ENCODE measurements at places on chromosomes 11 and 22.

DNA sequence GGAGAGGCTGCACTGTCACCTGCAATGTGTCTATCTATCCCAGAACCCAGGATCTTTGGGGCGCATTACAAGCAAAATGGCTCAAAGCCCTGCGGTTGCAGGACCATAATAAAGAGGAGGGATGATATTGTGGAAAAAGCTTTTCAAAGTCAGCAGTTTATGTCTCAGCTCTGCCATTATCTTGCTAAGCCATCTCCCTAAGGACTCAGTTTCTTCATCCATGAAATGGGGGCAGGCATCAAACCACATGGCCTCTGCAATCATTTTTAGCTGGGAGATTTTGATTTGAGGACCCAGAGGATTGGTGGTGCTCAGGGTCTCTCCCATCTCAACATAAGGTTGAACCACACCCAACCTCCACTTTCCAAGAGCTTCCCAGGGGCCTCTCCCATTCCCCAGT lies 513.8 kb downstream of the MIAT start:
- no peak for DNase-seq

DNA sequence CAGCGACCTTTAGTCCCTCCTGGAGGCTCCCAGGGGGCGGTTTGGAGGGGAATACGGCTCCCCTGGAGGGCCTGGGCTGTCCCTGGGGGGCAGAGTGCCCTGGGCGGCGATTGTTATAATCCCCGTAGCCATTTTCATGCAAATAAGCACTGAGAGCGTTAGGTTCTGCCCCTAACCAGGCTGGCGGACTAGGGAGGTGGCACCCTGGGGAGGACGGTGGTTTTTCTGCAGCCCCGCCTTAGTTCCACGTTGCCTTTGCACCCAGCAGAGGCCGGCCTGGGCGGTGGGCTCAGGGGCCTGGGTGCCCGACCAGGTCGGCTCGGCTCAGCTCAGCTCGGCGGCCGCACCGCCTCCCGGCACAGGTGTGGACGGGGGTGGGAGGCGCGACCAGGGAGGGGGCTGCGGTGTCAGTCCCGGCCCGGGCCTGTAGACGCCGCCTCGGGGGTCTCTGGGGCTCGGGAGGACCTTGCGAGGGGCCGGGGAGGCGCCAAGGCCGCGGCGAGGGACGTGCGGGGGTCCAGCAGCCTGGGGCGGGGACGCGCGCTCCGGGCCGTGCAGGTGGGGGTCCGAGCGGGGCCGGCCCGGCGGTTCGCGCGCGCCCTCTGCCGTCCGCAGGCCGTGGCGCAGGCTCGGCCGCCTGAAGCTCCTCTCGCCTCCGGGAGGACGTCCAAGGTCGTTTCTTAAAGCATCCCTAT lies 2.3 kb upstream of the DUSP8 start:
- DNase-seq, result peak; percentile 73

DNA sequence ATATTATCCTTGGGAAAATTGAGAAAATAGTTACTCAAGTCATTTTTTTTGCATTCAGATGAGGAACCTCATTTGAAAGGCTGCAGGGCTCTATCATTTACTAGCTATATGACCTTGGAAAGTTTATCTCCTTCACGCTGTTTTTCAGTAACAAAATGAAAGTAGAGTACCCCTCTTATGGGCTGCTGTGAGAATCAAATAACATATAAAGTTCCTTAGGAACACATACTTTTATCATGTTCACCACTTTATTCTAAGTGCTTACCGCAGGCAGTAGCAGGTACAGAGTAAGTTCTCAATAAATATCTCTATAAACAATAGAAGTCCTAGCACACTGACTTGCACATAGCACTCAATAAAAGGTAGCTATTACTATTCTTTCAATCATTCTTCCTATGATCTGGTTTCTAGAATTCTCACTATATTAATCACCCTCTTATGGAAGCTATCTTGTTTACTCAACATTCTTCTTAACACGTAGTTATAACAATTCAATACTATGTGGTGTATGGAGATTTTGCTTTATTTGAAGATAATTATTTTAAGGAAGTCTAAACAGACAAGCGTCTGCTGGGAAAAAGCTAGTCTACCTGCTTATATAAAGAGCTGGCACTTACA lies 1.9 kb downstream of the C11orf71 start:
- no peak for DNase-seq

GRCh38 chr22:46681010-46681409 lies 57.0 kb downstream of the CERK start:
- no peak for DNase-seq

- DNase-seq, result no peak
These were observed 30.8 kb upstream of the LDLRAD3 start for GRCh38 chr11:35912883-35913624.

- DNase-seq, result no peak
These were observed 116.0 kb upstream of the DDI1 start for GRCh38 chr11:103920449-103920848.

DNA sequence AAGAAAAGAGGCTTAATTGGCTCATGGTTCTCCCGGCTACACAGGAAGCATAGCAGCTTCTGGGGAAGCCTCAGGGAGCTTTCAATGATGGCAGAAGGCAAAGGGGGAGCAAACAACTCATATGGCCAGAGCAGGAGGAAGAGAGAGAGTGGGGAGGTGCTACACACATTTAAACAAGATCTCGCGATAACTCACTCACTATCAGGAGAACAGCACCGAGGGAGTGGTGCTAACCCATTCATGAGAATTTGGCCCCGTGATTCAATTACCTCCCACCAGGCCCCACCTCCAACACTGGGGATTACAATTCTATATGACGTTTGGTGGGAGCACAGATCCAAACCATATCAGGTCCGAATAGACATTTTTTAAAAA lies 41.7 kb upstream of the APLNR start:
- peak; percentile 23 for DNase-seq

- DNase-seq, result no peak
These were observed 119.3 kb upstream of the SERPIND1 start for GRCh38 chr22:20654343-20655208.

DNA sequence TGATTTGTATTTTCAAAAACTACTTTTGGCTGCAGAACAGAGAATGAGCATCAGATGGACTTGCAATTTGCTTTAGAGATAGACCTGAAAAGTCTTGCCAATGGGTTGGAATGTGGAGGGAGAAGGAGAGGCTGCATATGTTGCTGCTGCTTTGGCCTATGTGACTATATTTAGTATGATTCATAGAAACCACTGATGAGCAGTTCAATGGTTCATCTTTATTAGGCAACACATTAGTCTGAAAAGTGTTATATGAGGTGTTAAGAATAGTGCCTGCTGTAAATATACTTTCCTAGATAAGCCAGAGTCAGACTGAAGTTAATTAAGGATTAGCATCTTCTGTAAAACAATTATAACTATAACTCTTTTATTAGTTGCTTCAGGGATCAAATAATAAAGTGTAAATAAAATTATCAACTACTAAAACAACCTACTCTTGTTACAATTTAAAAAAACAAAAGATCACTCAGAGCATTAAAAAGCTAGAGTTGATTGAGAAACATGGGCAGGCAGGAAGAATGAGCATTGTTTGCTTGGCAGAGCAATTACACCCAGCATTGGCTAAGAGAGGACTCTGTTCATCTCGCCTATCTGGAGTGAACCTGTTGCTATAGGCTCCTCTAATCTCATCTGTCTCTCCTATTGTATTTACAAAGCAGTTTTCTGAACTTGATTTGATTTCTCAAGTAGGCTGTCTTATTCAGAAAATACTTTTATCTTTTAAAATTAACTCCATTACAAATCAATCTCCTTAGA lies 36.3 kb downstream of the HORMAD2 start:
- DNase-seq, result peak; percentile 73

DNA sequence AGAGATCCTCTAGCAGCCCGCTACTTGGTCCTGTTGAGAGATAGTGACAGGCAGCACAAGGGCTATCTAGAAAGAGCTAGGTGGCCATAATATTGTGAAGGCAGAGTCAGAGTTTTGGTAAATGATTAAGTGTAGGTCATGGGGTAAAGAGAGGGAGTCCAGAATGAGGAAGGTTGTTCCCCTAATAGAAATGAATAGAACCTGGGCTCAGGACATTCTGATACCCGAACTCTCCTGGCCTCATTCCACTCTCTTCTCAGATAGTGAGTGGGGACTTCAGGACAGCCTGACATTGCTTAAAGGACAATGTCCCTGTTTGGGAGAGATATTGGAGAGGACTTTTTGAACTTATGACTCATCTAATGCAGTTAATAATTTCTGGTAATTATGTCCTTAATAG lies 20.6 kb downstream of the SLC5A1 start:
- no peak for DNase-seq

- no peak for DNase-seq
These were observed 86.3 kb upstream of the CRYBB3 start for GRCh38 chr22:25113316-25113721.

GRCh38 chr22:50194037-50194805 lies 6.6 kb upstream of the SELENOO start:
- DNase-seq, result no peak

DNA sequence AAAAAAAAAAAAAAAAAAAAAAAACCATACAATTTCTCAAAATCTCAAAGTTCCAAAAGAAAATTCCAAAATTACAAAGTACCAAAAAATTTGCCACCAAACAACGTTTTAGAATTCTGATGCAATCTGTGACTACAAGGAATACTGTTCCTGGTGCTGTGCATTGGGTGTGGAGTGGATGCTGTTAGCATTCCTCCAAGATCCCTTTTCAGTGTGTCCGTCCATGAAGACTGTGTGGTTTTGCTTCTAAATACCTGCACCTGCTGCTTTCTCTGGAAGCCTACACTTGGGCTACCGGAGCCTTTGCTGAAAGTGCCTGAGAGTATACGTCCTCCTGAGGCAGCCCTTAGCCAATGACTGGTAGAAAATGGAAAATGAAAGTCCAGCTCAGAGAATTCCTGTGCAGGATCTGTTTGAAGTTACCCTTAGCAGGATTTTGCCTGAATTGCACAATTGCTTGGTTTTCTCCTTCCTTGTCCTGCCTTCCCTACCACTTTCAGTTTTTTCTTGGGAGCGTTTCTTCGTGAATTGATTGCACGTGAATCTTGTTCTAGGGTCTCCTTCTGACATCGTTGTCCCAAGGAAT lies 140.8 kb downstream of the TRPC6 start:
- no peak for DNase-seq

- DNase-seq, result no peak
These were observed 73.2 kb downstream of the CCDC81 start for GRCh38 chr11:86447763-86448480.

- no peak for DNase-seq
These were observed 437.3 kb upstream of the CADM1 start for GRCh38 chr11:115941481-115941993.

GRCh38 chr11:75631086-75631730 lies 37.6 kb downstream of the MAP6 start:
- DNase-seq, result no peak

DNA sequence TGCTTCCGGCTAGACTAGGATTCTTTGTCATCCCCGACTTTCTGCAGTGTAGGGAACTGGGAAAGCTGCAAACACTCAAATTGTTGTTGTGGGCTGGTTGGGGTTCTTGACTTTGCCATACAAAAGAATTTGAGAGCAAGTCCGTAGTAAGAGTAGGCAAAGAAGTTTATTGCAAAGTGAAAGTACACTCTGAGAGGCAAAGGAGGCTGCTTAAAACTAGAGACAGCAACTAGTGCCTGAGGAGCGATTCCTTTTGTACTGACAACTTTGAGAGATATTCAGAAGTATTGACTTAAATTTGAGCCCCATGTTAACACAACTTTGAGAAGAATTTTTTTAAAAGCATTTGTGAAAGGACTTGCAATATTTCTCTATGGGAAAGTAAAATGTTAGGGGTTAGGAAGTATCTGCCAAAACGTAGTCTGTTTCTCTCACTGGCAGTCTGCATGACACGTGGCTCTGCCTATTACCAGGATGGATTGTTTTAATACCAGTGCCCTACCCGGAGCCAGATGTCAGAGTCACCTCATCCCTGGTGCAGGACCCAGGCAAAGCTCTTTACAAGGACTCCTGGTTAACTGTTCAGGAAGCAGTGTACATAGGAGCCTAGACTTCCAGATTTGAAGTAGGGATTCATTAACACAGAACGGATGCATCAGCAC lies 85.0 kb upstream of the CLPB start:
- no peak for DNase-seq

DNA sequence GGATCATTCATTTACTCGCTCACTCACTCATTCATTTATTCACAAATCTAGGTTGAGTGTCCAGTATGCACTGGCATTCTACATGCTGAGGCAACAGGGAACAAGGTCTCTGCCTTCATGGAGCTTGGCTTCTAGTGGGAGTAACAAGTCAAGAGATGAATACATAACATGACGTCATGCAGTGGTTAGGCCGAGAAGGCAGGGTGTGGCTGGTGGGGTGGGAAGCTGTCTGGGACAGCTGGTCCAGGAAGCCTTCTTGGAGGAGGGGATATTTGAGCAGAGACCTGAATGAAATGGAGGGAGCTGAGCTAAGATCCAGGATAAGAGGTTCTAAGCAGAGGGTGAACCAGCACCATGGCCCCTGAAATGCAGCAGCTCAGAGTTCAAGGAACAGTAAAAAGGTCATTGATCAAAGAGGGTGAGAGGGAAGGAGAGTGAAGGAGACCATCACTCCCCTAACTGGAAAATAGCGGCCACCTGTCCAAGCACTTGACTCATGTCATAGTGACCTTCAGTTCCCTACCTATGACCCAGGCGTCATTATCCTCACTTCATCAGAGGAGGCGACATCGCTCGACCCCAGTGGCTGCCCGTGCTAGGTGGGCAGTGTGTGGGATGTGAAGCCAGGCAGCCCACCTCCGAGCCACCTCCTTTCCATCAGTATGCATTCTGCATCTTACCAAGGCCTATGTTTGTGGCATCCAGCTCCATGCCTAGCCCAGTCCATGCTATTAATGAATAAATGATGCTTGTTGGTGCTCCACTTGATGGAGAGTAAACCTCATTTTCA lies 105.0 kb downstream of the TSPAN18 start:
- no peak for DNase-seq

- DNase-seq, result no peak
These were observed 10.2 kb downstream of the MN1 start for GRCh38 chr22:27791159-27791858.

GRCh38 chr11:74400606-74401005 lies 2.4 kb upstream of the PGM2L1 start:
- no peak for DNase-seq

- DNase-seq, result peak; percentile 26
These were observed 255 bp upstream of the SYNGR1 start for GRCh38 chr22:39349506-39349966.

GRCh38 chr22:25765801-25766200 lies 23.8 kb downstream of the MYO18B start:
- no peak for DNase-seq

GRCh38 chr22:49724893-49725489 lies 102.7 kb downstream of the BRD1 start:
- peak; percentile 56 for DNase-seq
